ENCODE measurements at places on chromosomes 11 and 22. TPM values are rescaled to one million over a fixed set of nuclear protein-coding genes. Genes with fewer than 3 reads are reported as not detected.

Gene SCUBE1
- 3.2 TPM for total RNA-seq

Gene MYO7A
- total RNA-seq: 2.3 TPM

Gene TRAF6
- 6.4 TPM for total RNA-seq

Gene YPEL4
- 0.82 TPM for total RNA-seq

Gene RHOD
- 16.2 TPM for total RNA-seq

Gene NUP50
- total RNA-seq: 96.6 TPM

Gene RNF215
- total RNA-seq: 13.9 TPM

Gene TSSK2
- total RNA-seq: not detected

DNA sequence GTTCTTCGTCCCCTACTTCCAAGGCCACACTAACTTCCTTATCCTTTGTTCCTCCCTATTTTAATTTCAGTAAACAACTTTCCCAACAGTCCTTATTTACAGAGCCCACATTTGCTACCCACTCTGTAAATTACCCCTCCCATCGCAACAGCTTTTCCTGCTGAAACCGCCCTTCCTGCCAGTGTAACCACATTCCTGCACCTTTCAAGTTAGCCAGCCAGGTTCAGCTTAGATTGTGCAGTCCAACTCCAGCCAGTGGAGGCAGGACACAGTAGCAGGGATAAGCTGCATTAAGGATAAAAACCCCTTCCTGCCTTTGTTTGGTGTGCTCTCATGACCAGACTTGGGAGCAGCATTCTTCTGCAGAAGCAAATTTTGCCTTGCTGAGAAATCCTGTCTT is 768.3 kb upstream of the ARHGAP42 start:
- no peak overlapping the region for H3K27ac ChIP-seq
- DNase-seq: peak; percentile 30
- 0 out of 2 replicates have a peak, but pooled peaks cover 5% of the 10 kb centered on the region for H3K36me3 ChIP-seq
- no peak overlapping the region for H3K4me3 ChIP-seq
- no peaks in the 10 kb centered on the region for H3K27me3 ChIP-seq
- no peaks in the 10 kb centered on the region for H3K4me1 ChIP-seq

GRCh38 chr11:71426413-71426812 is 21.8 kb downstream of the DHCR7 start:
- no peak overlapping the region for H3K27ac ChIP-seq
- DNase-seq: no peak
- H3K4me1 ChIP-seq: no peaks in the 10 kb centered on the region
- H3K4me3 ChIP-seq: no peak overlapping the region

DNA sequence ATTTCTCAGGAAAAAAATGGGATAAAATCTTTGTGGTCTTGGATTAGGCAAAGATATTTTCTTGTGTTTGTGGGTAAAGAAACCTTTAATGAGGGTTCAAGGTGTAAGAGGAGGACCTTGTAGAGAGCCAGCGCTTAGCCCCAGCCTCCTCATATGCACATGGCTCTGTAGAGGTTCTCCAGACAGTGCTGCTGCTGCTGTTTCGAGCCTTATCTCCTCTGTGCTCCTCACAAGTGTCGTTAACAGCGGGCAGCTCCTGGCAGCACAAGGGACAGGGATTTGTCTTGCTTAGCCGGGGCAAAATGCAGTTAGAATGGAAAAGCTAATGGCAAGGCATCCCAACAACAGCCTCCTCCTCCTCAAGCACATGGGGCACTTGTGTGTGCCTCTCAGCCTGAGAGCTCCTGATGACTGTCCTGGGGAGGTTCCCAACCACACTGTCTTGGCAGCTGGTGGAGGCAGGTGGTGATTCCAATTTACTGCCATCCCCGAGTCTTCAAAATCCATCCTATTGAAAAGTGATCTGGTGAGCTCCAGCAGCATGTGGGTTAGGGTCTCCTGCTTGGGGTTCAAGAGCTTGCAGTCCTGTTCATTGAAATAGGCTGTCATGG is 7.6 kb upstream of the MSANTD2 start:
- H3K27me3 ChIP-seq: no peaks in the 10 kb centered on the region
- DNase-seq: no peak
- H3K4me1 ChIP-seq: no peaks in the 10 kb centered on the region
- H3K4me3 ChIP-seq: no peak overlapping the region
- H3K36me3 ChIP-seq: no peaks in the 10 kb centered on the region

GRCh38 chr11:15569305-15570025 is 454.7 kb downstream of the INSC start:
- H3K4me3 ChIP-seq: no peak overlapping the region
- H3K4me1 ChIP-seq: peaks cover 8% of the 10 kb centered on the region
- no peaks in the 10 kb centered on the region for H3K36me3 ChIP-seq
- no peak for DNase-seq

DNA sequence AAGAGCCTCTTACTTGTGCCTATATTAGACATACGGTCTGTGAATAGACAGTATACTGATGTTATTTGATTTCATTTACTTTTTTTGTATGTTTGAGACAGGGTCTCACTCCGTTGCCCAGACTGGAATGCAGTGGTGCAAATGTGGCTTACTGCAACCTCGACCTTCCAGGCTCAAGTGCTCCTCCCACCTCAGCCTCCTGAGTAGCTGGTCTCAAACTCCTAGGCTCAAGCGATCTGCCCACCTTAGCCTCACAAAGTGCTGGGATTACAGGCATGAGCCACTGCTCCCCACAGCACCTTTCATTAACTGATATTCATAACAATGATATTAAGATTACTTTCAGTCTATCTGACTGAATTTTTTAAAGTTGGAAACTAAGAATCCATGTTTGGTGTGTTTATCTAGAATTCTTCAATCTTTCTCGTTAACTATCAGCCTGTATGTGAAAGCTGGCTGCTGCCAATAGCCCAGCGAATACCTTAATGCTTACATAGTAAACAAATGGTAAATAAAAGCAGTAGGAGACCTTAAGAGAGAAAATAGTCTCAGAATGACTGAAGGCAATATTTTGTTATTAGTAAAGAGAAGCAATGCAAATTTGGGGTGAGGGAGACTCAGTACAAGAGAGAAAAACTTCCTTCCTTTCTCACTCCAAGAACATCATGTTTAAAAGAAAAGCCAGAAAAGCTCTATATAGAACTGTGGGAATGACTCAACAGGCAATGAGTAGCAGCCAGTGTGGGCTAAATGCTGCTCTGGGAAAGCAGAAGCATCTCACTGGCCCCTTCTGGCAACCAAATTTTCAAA is 101.9 kb downstream of the MRTFA start:
- DNase-seq: peak; percentile 27
- H3K4me3 ChIP-seq: 0 out of 2 replicates have a peak overlapping the region, but pooled peaks have one; percentile 34
- H3K27me3 ChIP-seq: no peaks in the 10 kb centered on the region
- H3K27ac ChIP-seq: peak overlapping the region; percentile 89
- H3K4me1 ChIP-seq: peaks cover 32% of the 10 kb centered on the region
- no peaks in the 10 kb centered on the region for H3K36me3 ChIP-seq

DNA sequence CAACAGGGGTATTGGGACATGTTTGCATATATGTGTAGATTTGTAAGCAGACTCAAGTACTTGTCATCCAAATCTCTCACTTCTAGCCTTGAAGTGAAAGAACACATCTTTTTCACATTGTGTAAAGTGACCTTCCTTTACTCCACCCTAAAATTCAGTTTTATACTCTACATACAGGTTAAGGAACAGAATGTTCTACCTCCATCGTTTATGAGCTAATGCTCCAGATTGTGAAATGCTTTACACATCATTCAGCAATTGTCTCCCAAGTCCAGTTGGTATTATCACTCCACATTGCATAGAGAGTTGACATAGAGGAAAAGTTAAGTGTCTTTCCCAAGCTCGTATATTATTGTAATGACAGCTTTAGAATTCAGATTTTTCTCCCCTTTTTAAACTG is 46.1 kb upstream of the BLID start:
- H3K4me1 ChIP-seq: peaks cover 23% of the 10 kb centered on the region
- DNase-seq: no peak
- no peaks in the 10 kb centered on the region for H3K36me3 ChIP-seq
- no peak overlapping the region for H3K27ac ChIP-seq

GRCh38 chr11:93403930-93404329 is 73.4 kb downstream of the DEUP1 start:
- DNase-seq: peak; percentile 49
- H3K36me3 ChIP-seq: no peaks in the 10 kb centered on the region
- peaks cover 4% of the 10 kb centered on the region for H3K4me1 ChIP-seq
- H3K4me3 ChIP-seq: no peak overlapping the region

- peak overlapping the region; percentile 60 for H3K27ac ChIP-seq
- H3K36me3 ChIP-seq: peaks cover 18% of the 10 kb centered on the region
- DNase-seq: no peak
Measured at GRCh38 chr11:69652999-69653398, 12.0 kb downstream of the CCND1 start.

GRCh38 chr11:130945896-130946295 is 29.6 kb upstream of the SNX19 start:
- H3K27ac ChIP-seq: no peak overlapping the region
- no peak overlapping the region for H3K4me3 ChIP-seq
- no peaks in the 10 kb centered on the region for H3K4me1 ChIP-seq
- no peak for DNase-seq
- no peaks in the 10 kb centered on the region for H3K27me3 ChIP-seq

DNA sequence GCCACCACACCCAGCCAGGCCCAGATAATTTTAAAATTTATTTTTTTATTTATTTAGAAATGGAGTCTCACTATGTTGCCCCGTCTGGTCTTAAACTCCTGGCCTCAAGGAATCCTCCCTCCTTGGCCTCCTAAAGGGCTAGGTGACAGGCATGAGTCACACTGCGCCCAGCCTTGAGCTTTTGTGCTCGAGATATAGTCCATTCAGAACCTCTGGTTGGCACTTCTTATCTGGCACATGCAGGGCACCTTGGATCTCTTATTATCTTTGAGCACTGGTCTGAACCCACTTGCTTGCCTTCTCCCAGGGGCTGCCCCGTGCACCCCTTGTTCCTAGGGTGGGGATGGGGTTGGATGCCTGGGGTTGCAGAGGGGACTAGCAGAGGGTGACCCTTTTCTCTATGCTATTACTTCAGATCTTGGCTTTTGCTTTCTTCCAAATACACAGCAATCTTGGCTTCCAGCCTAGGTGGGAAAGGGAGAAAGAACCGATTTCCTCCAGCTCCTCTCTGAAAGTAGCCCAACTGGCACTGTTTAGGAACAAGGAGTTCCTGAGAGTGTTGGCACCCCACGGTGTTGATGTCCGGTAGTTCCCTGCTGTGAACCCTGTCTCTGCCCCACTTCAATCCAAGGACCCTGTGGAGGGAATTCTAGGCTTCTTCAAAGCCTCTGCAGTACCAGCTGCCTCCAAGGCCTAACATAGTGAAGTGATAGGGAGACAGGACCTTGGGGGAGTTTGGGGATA is 1.3 kb upstream of the SLC3A2 start:
- peak overlapping the region; percentile 95 for H3K27ac ChIP-seq
- H3K4me1 ChIP-seq: peaks cover 35% of the 10 kb centered on the region
- H3K27me3 ChIP-seq: no peaks in the 10 kb centered on the region
- peak overlapping the region; percentile 98 for H3K4me3 ChIP-seq

DNA sequence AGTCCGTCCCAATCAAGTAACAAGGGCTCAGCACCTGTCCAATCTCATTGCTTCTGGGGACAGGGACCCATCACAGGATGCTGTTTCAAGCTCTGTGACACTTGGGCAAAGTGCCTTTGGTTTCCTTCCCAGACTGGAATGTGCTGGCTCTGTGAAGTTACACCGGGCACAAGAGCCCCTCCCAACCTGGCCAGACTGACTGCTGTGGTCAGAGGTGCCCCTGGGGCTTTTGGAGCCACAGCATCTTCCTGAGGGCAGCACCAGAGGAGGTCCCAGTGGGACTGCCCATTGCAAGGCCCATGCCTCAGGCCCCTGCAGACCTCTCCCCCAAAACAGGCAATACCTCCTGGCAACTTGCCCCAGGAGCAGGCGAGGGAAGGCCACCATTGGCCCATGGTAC is 155.2 kb upstream of the GRK3 start:
- H3K27me3 ChIP-seq: peaks cover 16% of the 10 kb centered on the region
- peaks cover 10% of the 10 kb centered on the region for H3K36me3 ChIP-seq
- H3K4me1 ChIP-seq: peaks cover 23% of the 10 kb centered on the region
- H3K27ac ChIP-seq: no peak overlapping the region
- no peak for DNase-seq

DNA sequence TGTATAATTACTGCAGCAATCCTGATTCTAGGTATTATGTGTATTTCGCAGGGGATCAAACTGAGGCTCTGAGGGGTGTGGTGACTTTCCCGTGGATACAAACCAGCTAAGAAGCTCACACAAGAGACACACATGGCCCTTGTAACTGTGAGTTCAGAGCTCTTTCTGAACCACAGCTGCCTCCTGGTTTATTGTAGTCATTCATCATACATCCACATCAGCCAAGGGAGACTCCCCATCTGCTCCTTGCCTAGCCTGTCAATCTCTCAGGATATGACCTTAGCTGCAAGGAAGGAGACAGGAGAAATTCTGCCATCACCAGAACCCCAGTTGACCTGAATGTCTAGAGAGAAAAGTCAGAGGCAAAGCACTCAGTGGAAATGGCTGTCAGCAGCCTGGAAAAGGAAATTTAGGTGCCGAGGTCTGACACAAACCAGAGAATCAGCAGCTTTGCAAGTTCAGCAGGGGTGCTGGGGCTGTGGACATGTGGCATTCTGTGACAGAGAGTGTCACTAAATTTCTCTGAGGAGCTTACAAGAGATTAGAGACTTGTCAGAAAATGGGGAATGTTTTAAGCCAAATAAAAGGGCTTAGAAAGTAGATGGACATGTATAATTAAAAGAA is 209.5 kb downstream of the AASDHPPT start:
- no peak overlapping the region for H3K27ac ChIP-seq
- no peak overlapping the region for H3K4me3 ChIP-seq
- no peaks in the 10 kb centered on the region for H3K4me1 ChIP-seq
- H3K36me3 ChIP-seq: no peaks in the 10 kb centered on the region
- DNase-seq: no peak

Measured in GM23338 (cell line).